Lung (tissue), 17 donors: ENCODE measurements at places on chromosomes 4 and X. TPM values are rescaled to one million over a fixed set of nuclear protein-coding genes. Genes with fewer than 3 reads are reported as not detected.

The CISD2 gene
- 23.2 TPM for total RNA-seq

DNA sequence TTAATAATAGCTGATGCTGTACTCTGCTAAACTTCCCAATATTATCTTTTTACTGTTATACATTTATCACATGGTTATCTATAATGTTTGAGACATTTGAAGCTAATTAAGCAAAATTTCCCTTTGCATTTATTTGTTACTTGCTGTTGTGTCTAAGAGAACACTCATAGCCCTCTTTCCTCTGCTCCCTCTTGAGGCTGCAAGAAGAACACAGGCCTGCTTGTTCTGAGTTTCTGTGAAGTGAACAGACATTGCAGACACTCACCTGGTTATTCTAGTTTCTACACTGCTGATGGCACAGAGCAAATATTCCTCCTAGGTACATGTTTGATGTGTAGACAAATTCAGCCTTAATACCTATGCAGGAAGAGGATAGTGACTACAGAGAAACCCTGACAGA lies 367.8 kb downstream of the GASK1B start:
- no peaks in the 10 kb centered on the region for H3K36me3 ChIP-seq
- H3K27me3 ChIP-seq, result no peaks in the 10 kb centered on the region

The TRAM1L1 gene
- total RNA-seq, result 4.8 TPM

The HDAC6 gene
- 90.8 TPM for total RNA-seq

The XPNPEP2 gene
- 1.9 TPM for total RNA-seq

DNA sequence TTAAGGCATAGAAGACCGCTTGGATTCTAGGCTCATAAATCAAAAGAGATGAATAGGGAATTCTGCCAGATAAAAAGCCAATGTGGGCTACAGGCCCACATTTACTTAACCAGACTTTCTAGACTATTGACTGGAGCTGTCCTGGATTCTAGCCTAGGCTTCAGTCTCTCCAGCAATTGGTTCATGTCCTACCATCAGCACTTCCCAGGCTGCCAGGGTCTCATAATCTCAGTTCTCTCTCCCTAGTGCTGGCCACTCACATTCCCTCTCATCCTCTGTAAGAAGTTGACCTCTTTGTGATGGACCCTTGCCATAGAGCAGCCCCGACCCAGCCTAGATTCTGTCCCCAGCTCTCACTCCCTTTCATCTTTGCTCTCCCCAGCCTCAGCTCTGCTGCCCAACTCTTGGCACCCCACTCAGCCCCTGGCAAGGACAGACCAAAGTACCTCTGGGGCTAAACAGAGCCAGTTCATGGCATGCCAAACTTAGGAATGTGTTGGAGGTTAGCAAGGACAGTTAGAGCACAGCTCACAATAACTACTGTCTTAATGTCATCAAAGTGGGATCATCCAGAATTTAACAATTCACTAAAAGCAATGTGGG lies 396.2 kb downstream of the INPP4B start:
- no peak for DNase-seq
- H3K4me3 ChIP-seq, result no peak overlapping the region
- no peaks in the 10 kb centered on the region for H3K36me3 ChIP-seq
- no peak overlapping the region for H3K27ac ChIP-seq
- H3K27me3 ChIP-seq, result no peaks in the 10 kb centered on the region

- DNase-seq, result no peak
- no peaks in the 10 kb centered on the region for H3K36me3 ChIP-seq
- H3K27ac ChIP-seq, result no peak overlapping the region
- H3K27me3 ChIP-seq, result no peaks in the 10 kb centered on the region
- H3K4me3 ChIP-seq, result no peak overlapping the region
- H3K4me1 ChIP-seq, result no peaks in the 10 kb centered on the region
Observed at GRCh38 chrX:118114971-118115370, 1.6 kb downstream of the KLHL13 start.

GRCh38 chr4:177308125-177308524 lies 1.5 kb upstream of the NEIL3 start:
- peak; percentile 24 for DNase-seq
- no peaks in the 10 kb centered on the region for H3K4me1 ChIP-seq
- no peaks in the 10 kb centered on the region for H3K36me3 ChIP-seq
- H3K27me3 ChIP-seq, result no peaks in the 10 kb centered on the region
- no peak overlapping the region for H3K4me3 ChIP-seq

The KDR gene
- total RNA-seq, result 132 TPM

The EFHC2 gene
- total RNA-seq, result 7.5 TPM

- no peak for DNase-seq
- H3K36me3 ChIP-seq, result no peaks in the 10 kb centered on the region
- no peaks in the 10 kb centered on the region for H3K4me1 ChIP-seq
- no peak overlapping the region for H3K4me3 ChIP-seq
Observed at GRCh38 chr4:39518484-39518883, 8.8 kb downstream of the UGDH start.

The PALLD gene
- 139 TPM for total RNA-seq

- no peaks in the 10 kb centered on the region for H3K27me3 ChIP-seq
- no peak overlapping the region for H3K4me3 ChIP-seq
- no peak overlapping the region for H3K27ac ChIP-seq
Observed at GRCh38 chr4:148431401-148431800, 10.8 kb downstream of the NR3C2 start.

- no peak overlapping the region for H3K4me3 ChIP-seq
- H3K4me1 ChIP-seq, result no peaks in the 10 kb centered on the region
- H3K27me3 ChIP-seq, result no peaks in the 10 kb centered on the region
- H3K36me3 ChIP-seq, result no peaks in the 10 kb centered on the region
- no peak for DNase-seq
Observed at GRCh38 chrX:57528670-57529255, 63.0 kb upstream of the ZXDB start.

GRCh38 chr4:126269106-126269505 lies 954.4 kb downstream of the FAT4 start:
- H3K27ac ChIP-seq, result no peak overlapping the region
- no peaks in the 10 kb centered on the region for H3K36me3 ChIP-seq
- H3K27me3 ChIP-seq, result no peaks in the 10 kb centered on the region
- H3K4me1 ChIP-seq, result peaks cover 29% of the 10 kb centered on the region
- no peak overlapping the region for H3K4me3 ChIP-seq

The PIM2 gene
- total RNA-seq, result 36.5 TPM
